ENCODE measurements at places on chromosomes 3 and 15.

- DNase-seq = no peak
Observed at GRCh38 chr3:20637729-20638128, 451.7 kb upstream of the SGO1 start.

GRCh38 chr3:23884481-23884880 lies 32.3 kb downstream of the NKIRAS1 start:
- DNase-seq = no peak

DNA sequence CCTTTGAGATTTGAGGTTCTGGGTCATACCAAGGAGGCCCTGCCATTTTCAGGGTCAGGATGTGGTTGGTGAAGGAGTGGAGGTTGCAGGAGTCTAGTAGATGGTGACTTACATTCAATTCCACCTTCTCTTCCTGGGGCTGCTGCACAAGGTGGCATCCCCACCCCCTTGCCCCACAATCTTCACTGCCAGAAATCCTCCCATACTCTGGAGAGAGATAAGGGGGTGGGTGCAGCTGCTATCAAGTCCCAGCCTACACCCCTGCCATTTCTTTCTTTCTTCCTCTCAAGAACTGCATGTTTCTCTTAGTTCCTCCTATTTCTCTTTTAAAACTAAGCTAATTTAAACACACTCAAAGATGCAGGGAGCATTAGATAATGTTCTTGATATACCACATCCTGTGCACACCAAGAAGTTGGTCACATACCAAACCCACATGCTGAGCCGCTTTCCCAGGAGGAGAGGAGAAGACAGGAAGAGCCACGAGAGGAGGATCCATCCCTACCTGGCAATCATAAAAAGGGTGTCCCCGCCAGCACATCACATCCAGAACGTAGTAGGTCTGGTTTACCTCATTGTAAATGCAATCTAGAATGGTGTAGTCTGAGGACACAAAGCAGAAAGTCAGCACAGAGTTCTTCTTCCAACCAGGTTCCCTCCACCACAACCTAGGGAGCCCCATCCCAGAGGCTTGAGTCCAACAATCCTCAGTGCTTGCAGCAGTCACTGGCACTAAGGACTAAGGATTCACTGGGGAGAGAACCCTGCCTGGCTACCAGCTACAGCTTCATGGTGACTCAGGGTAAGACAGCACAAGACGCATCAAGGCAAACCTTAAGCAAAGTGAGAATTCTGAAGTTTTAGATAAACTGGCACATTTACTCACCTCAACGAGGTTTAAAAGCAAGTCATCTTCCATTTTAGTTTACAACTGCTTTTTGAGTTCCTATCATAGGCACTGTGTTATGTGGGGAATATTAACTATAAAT lies 18.5 kb downstream of the SNUPN start:
- no peak for DNase-seq

- DNase-seq = no peak
Observed at GRCh38 chr15:95760508-95760907, 570.0 kb upstream of the NR2F2 start.

- DNase-seq = no peak
Observed at GRCh38 chr3:76930712-76931111, 109.2 kb upstream of the ROBO2 start.

DNA sequence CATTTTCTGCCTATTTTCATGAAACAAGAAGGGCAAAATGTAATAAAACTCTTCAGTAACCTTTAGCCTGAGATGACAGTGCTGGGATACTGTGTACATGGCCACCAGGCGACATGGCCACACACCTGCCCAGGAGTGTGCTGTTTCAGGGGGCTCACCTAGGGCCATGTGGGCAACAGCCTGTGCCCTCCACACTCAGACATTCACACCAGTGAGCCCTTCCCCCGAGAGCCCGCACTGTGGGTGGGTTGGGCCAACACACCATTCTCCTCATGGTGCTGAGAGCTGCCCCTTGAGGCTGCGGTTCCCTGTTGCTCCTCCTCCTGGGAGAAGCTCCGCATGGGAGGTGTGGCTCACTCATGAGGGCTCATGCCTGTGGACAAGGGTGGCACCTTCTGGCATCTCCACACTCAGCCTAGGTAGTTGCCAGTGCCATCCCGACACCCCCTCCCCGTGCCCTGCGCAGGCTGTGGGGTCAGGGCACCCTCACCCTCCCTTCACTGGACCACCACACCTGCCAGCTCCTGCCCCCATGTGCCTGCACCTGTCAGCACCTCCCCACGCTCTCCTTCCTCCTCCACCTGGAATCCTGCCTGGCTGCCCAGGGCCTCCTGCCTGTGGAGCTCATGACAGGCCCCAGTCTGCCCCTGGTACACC lies 19.7 kb downstream of the OCA2 start:
- DNase-seq = no peak

- DNase-seq = peak; percentile 72
Observed at GRCh38 chr15:82108489-82109078, 62.8 kb upstream of the MEX3B start.

DNA sequence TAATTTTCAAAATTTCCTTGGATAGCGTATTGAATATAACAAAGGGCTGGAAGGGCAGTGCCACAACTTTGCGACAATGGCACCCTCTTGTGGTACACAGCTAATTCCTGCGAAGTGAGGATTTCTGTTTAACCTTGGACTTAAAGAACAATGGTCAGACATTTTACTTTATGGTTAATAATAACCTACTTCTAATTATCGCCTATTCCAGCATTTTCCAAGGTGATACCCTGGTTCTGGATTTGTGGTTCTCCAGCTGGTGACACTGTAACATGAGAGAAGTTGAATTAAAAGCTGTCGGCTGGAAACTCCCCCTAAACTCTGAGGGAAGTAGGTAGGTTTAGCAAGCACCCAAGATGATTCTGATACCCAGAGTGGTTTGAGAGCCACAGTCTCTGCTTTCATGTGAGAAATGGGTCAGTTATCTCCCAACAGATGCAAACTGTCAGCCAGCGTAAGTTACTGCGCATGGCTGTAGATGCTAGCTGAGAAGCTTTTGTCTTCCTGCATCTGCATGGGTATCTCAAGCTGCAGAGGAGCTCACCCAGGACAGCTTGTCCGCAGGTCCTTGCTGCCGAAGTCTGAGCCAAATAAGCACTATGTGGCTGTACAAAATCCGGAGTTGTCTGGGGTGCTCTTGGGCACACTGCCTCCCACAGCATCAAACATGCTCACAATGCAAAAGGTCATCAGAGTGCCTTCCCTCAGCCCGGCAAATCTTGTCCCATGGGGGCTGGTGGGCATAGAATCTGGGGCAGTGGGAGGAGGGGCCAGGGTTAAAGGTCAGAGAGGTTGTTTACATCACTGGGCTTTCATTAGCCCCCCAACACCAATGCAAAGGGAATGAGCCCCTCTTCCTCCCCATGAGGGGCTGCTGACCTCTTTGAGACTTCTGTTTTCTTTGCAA lies 6.6 kb upstream of the CHSY1 start:
- peak; percentile 38 for DNase-seq

DNA sequence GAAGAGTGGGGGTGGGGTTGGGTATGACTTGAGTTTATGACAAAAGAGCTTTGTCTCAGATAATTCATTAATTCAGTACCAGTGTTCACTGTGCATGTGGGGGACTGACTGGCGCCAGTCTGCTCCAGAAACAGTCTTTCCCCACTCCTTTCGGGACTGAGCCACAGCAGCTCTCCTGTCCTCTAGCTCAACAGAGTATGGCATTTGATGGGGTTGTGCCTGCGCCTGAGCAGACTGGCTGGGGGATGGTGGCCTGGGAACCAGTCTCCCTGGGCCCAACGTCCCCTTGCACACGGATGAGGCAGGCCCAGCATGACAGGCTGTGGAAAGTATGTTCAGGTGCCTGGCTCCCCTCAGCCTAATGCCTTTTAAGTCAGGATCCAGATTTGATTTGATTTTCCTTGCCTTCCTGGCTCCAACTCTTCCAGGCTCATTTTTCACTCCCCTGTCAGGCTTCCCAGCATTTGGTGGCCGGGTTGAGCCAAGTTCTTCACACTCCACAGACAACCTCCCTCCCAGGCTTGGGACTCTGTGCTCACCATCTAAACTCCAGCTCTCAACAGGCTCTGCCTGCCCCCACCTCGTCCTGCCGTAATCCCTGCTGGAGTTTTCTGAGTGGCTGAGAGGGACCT lies 105.0 kb downstream of the MYLK start:
- no peak for DNase-seq

DNA sequence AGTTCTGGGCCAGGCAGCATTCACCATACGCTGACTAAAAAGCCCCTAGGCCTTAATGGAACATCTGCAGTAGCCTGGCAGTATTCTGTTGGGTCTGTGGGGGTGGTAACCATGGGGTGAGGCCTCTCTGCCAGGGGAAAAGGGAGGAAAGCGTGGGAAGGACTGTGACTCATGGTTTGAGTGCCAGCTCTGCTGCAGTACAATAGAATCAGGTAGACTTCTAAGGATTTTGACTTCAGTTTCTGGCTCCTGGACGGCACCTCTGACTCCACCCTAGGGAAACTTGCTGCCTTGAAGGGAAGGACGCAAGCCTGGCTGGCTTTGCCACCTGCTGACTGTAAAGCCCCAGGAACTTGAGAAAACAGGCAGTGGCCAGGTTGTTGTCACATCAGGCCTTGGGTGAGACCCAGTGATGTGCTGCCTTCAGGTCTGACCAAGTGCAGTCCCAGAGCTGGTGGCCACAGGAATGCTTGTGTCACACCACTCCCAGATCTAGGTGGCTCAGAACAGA lies 148.6 kb downstream of the SUCNR1 start:
- no peak for DNase-seq

DNA sequence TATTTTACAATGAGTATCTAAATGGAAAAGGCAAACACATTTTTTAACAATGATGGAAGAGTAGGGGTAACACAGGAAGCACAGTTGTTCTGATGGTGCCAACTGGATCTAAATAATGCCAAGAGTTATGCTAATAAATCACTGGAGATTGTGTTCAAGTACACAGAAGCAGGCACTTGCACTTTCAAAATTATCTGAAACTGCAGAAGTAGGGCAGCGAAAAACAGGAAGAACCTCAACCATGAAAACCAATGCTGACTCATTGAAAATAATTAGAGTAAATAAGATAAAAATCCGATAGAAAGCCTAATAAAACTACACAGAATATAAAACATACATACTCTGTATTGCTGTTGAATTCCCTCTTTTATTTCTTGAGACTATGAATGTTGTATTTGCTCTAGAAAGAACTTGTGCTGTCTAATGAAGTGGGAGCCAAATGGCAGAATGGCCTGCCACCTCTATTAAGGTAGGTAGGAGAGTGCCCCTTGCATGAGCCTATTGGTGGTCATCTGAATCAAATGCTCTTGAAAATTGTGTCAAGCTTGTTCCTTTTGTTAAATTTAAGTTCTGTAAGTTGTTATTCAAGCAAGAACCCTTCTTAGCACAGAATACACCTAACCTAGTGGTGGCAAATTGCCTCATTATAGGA lies 93.7 kb downstream of the ABI3BP start:
- no peak for DNase-seq

- no peak for DNase-seq
Observed at GRCh38 chr3:44160818-44161217, 80.9 kb upstream of the TOPAZ1 start.

GRCh38 chr15:83053151-83053550 lies 13.9 kb downstream of the BTBD1 start:
- no peak for DNase-seq

- DNase-seq = no peak
Observed at GRCh38 chr3:14388201-14388600, 14.2 kb upstream of the SLC6A6 start.

DNA sequence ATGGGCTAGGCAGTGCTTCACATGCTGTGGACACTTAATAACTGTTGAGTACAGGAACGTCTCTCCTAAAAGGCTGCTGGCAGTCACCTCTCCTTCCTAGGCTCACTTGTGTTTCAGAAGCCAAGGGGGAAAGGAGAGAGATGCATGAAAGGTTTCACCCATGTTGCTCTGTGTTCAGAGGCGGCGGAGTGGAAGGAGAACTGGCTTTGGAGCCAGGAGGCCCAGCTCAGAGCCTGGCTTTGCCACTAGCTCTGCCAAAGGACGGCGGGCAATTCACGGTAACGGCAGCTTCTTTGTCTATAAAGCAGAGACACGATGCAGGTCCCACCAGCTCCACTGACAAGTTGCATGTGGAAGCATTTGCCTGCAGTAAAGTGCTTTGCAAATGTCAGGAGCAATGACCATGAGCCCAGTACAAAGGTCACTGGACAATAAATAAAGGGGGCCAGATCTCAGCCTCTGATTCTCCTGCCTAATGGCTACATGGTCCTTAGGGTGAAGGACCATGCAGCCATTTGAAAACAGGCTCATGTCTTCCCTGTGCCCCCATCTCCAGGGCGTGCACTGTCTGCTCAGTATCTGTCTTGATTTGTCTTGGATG lies 171.7 kb upstream of the TLE3 start:
- no peak for DNase-seq

- DNase-seq = no peak
Observed at GRCh38 chr15:77186594-77187011, 115.7 kb upstream of the TSPAN3 start.

DNA sequence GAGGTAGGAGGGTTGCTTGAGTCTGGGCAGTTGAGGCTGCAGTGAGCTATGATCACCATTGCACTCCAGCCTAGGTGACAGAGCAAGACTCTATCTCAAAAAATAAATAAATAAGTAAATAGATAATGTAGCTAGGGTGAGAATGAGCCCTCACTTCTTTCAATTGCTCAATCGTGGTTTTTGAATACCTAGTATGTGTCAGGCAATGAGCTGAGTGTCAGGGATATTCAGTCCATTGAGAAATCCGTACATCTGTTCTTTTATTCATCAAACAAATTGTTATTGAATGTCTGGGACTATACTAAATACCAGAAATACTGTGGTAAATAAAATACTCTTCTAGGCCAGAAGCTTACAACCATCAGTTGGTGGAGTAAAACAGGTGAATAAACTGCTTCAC lies 6.2 kb upstream of the ZNF148 start:
- DNase-seq = no peak

DNA sequence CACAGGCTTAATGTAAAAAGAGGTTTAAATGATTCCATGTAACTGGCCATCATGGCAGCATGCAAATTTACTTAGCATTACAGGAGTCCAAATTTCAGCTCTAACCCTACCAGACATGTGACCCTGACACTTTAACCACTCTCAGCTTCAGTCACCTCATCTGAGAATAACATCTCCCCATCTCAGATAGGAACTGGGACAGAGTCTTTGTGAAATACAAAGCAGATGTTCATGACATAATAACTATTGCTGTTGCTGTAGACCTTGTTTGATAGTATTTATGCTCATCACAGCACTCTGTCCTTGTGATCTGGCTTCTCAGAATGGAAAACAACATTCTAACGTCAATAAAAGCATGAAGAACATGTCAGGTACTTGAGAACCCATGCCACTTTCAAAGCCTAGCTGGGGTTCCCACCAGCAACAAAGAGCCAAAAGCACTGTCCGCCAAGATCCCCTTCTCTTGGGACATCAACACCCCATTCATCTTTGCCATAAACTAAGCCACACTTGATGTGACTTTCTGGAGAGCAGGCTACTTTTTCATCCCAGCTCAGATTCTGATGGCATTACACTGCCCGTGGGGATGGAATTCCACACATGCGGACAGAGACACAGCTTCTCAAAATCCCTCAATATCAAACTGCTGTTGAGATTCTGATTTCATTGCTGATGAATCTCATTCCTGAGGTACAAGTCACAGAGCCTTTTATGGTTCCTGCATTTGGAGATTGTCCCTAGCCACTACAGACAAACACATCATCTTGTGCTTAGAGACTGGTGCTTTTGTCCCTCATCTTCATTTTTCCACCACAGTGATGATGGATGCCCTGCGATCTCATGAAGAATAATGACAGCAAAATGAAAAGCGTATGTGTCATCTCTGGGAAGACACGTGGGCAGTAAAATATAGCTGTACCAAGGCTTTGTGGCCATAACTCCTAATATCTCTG lies 202.7 kb downstream of the TNIK start:
- no peak for DNase-seq

Measured in stimulated activated CD4-positive, alpha-beta T cell treated with anti-CD3 and anti-CD28 coated beads, Interleukin-2, amount 100 ng/mL, for 48 hours (primary cell).